ENCODE measurements at places on chromosomes 1 and 21.

- no peak for DNase-seq
Measured at GRCh38 chr1:160789051-160789701, 6.8 kb upstream of the LY9 start.

DNA sequence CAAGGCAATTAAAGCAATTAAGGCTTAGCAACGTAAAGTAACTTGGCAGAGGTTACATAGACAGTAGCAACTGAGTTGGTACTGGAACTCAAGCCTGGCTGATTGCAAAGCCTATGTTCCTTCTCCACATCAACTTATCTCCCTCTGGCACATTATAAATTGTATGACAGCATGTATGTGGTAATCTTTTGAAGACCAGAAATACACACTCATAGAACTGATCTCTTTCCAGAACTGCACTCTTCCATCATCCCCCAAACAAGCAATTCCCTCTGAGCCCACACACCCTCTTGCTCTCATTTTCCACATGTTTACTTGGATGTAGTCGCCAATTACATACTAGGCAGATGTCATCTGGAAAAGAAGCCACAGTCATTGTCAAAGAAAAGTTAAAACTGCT is 502.2 kb downstream of the PLPP3 start:
- no peak for DNase-seq

DNA sequence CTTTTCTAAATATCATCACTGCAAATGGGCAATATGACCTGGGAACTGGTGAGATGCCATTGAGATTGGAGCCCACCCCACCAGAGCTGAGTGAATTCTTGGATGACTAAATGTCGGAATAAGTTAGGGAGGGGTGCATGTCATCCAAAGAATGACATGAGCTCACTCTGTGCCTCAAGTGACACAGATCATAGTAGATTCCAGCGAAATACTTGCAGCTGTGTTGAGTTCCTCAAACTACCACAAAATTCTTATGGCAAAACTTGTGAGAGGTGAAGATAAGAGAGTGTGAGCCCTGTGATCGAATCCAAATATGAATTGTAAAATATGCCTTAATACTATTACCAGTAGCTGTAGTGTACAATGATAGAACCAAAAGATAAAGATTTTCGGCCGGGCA is 2.3 kb upstream of the TCP10L start:
- no peak for DNase-seq

DNA sequence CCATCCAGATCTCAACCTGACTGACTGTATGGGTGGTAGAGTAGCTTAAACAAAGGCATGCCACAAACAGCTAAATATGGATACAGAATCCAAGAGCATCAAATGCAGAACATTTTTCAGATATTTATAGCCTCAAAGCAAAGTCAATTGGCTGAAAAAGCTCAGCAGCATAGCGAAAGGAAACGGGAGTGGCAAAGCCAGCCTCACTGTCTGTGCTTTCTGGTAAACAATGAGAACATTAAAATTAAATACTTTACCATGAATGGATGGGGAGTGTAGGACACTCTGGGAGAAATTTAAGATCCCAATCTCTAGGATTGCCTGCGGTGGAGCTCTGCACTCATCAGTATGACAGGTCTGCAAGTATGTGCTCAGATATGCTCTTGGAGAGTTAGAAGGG is 4.4 kb downstream of the RASAL2 start:
- DNase-seq = no peak

GRCh38 chr1:116791727-116792126 is 37.5 kb downstream of the CD2 start:
- no peak for DNase-seq

GRCh38 chr1:113138778-113139177 is 65.8 kb downstream of the LRIG2 start:
- no peak for DNase-seq

- DNase-seq = no peak
Measured at GRCh38 chr1:46466477-46467182, 23.0 kb upstream of the DMBX1 start.

GRCh38 chr1:188689542-188689941 is 1788.1 kb downstream of the BRINP3 start:
- no peak for DNase-seq

- no peak for DNase-seq
Measured at GRCh38 chr1:160164121-160164520, 12.7 kb downstream of the ATP1A4 start.

- peak; percentile 56 for DNase-seq
Measured at GRCh38 chr1:207698822-207699483, 52.9 kb upstream of the CD46 start.

DNA sequence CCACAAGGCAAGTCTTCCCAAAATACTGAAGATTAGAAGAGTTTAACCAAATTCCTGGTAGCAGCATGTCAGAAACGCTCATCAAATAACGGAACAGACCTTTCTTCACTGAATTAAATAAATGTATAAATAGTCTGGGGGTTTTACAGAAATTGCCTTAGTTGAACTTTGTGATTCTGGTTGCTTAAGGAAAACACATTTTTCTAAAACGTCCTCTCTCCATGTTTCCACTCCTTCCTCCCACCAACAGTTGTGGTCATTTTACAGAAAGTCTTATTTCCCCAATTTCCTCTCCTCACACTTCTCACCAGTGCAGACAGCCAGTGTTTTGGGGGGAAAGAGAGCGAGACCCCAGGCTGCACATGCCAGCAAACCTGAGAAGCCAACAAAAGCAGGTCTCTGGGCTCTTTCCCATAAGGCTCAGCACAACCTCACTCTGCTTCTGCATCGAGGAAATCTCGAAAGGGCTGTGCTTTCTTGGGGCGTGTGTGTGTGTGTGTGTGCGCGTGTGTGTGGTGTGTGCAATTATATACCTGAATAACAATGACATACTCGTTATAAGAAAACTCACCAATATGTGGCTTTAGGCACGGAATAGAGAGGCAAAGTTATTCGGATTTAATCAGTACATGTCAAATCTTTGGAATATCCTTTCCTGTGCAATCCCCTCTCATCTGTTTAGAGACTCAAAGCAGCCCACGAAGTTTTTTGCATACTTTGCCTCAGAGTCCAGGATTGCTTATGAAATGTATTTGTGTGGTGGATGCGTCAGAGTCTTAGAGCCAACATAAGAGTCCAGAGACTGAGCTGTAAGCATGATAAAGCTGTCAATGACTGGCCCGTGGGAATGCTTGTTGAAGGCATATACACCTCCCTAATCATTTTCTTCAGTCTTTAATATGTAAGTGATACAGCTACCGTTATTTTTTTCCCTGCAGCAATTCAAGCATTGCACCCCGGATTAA is 2.0 kb downstream of the KCNJ15 start:
- DNase-seq = peak; percentile 74

DNA sequence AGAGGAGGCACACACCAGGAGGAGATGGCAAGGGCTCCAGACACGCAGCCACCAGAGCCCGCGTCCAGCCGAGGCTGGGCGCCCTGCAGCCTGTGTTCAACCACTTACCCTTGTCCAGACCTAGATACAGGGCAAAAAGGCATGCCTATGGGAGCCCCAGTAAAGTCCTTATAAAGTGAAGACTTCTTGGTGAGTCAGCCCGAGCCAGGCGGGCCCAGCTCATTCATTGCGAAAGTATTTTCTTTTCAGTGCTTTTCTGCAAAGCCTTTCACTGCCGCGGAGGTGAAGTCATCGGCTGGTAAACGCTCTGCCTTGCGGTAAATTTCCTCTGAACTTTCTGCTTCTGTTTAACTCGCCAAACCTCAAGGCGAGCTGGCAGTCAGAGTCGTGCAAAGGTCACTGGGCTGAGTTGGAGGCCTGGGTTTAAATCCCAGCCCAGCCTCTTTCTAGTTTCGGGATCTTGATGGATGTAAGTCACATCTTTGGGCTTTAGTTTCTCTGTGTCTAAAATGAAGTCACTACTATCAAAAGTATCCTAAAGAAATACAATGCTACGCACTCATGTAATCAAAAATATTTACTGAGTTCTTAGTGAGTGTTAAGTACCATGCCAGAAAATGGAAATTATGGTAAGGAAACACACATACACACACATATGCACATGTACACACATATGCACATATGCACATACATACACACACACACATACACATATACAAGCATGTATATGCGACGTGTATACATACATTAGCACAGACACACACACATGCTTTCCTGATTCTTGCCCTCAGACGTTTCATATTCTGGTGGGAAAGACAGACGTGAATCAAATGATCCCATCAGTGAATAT is 54.7 kb upstream of the IFFO2 start:
- peak; percentile 99 for DNase-seq

DNA sequence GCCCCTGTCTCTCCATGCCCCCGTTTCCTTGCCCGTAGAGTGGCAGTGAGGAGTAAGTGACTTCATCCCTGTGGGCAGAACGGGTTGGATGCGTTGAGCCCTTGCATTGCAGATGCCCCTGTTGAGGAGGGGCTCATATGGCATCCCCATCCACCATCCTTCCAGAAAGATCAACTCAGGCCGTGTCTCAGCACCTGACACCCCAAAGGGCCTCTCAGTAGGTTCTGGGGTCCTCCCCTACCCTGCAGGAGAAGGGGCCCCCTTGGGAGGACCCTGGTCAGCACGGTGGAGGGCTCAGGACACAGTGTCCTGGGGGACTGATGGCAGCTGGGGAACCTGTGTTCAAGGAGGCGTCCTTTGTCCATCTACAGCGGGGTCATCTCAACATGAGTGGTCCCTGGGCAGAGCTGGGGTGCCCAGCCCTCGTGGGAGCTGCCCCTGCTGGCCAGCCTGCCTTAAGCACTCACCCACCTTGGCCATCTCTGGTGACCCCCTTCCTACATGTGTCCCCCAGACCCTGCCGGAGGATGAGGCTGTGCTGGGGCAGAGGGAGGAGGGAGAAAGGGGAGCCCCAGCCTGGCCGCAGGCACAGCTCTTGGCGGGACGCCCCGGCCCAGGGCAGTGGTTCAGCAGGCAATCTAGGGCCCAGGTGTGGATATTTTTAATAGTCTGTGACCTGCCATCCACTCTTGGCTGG is 48.2 kb upstream of the ACTRT2 start:
- DNase-seq = no peak

DNA sequence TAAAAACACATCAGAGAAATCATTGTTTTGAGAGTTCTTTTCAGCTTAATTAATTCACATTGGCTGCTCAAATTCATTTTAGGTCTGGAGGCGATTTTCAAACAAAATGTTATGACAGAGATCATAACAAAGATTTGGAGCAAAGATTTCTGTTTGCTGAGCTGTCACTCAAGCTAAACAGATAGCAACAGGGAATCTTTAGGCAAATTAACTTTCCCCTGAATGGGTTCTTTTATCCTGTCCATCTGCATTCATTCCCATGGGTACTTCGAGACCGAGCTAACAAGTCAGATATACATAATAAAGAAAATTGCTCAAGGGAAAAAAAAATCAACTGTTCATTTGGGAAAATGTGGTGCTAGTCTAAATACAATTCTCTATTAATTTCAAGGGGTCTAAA is 30.2 kb upstream of the CA6 start:
- no peak for DNase-seq

DNA sequence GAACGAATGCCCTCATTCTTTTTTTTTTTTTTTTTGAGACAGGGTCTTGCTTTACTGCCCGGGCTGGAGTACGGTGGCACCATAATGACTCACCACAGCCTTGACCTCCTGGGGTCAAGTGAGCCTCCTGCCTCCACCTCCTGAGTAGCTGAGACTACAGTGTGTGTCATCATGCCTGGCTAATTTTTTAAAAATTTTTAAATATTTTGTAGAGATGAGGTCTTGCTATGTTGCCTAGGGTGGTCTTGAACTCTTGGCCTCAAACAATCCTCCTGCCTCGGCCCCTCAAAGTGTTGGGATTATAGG is 69.4 kb downstream of the ALG14 start:
- peak; percentile 47 for DNase-seq

GRCh38 chr1:50605186-50605875 is 182.1 kb upstream of the DMRTA2 start:
- DNase-seq = peak; percentile 55

- no peak for DNase-seq
Measured at GRCh38 chr1:56363007-56363770, 216.2 kb downstream of the PLPP3 start.

DNA sequence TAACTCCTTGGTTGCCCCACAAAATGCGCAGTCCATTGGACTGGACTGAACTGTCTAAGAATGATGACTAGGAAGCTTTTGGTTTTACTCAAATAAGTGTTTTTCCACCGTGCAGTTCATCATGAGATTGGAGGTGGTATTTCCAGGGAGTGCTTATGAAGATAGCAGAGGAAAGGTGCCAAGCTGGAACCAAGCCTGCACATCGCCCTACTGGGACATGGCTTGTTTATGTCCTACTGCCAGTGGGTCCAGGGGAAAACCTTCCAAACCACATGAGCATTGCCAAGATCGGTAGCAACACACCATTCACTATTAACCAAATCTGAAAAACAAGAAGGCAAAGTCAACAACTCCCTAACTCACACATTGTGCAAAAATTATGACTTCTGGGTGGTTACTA is 54.7 kb upstream of the DSCAM start:
- no peak for DNase-seq

GRCh38 chr1:212650228-212650627 is 41.7 kb downstream of the ATF3 start:
- no peak for DNase-seq

Data from renal cortical epithelial cell (primary cell).